ENCODE measurements at places on chromosomes 2 and 18. TPM values are rescaled to one million over a fixed set of nuclear protein-coding genes. Genes with fewer than 3 reads are reported as not detected.

The UGT1A6 gene
- total RNA-seq, result not detected

The SPATA3 gene
- total RNA-seq, result not detected

The BCL2 gene
- total RNA-seq, result 95.9 TPM

The TM4SF20 gene
- not detected for total RNA-seq

The FHOD3 gene
- total RNA-seq, result not detected

The KRTCAP3 gene
- total RNA-seq, result 3.5 TPM

The AGXT gene
- not detected for total RNA-seq

The DSG3 gene
- not detected for total RNA-seq

The SPP2 gene
- not detected for total RNA-seq

The C2orf66 gene
- 0.42 TPM for total RNA-seq

DNA sequence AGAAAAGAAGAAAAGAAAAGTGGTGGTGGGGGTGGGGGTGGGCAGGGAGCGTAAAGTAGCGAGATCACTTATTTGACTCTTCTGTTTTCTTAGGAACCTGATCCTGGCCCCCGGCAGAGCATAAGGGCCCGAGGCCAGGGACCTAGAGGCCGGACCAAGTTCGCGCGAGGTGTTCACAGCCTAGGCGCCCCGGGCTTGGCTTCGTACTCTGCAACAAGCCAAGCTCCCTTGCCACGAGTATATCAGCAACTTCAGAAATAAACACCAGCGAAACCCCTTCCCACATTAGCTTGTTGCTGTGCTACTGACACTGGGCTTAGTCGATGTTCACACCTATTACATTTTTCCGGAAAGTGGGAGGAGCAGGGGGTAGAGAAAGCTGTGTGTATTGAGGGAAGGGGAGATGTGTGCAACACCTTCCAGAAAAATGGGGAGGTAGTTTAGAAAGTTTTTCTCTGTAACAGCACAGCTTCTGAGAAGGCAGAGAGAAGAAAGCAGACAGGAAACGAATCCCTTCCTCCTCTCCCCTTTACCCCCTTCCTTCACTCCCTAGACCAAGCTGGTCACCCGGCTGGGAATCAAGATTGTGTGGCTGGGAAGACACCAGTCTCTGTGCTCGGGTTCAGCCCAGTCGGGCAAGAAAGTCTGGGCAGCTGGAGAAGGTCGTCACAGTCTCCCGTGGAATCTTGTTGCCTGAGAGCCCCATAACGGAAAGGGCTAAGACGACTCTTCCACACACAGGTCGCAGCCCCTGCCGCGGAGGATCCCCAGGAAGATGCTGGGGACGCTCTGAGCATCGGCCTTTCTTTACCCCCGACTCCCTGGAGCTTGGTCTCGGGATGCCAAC is 12.0 kb upstream of the SATB2 start:
- DNase-seq, result no peak

DNA sequence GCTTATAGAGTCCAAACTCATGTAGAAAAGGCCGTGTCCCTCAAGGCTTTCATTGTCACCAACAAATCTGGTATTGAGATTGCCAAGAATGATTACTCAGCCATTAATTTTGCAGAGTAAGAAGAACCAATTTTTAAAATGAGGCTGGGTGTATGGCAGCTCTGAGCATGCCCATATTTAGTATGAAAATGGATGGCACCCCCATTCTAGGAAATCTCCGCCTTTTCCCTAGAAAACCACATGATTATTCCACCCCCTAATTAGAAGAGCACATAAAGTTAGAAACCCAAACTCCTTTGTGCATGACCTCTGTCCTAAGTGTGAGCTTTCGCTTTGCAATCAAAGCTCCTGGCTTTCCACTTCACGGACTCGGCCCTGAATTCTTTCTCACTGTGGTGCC is 14.1 kb upstream of the TXNL4A start:
- no peak for DNase-seq

GRCh38 chr2:13876491-13877037 is 756.0 kb upstream of the LRATD1 start:
- DNase-seq, result no peak

DNA sequence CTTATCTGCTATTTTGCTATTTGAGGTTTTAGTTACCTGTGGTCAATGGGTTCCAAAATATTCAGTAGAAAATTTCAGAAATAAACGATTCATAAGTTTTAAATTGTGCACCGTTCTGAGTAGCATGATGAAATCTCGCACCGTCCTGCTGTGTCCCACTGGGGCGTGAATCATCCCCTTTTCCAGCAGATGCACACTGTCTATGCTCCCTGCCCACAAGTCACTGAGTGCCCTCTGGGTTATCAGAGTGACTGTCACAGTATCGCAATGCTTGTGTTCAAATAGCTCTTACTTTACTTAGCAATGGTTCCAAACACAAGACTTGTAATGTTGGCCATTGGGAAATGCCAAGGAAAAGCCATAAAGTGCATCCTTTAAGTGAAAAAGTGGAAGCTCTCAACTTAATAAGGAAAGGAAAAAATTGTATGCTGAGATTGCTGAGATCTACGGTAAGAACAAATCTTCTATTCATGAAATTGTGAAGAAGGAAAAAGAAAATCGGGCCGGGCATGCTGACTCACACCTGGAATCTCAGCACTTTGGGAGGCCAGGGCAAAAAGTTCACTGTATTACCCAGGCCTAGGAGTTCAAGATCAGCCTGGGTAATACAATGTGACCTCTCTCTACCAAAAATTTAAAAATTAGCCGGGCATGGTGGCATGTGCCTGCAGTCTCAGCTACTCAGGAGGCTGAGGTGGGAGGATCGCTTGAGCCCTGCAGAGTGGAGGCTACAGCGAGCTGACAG is 13.3 kb downstream of the COL4A3 start:
- no peak for DNase-seq

- DNase-seq, result no peak
These were observed 121.8 kb upstream of the SMAD7 start for GRCh38 chr18:49072524-49072934.

- no peak for DNase-seq
These were observed 62.9 kb downstream of the RPL31 start for GRCh38 chr2:101064868-101065549.

DNA sequence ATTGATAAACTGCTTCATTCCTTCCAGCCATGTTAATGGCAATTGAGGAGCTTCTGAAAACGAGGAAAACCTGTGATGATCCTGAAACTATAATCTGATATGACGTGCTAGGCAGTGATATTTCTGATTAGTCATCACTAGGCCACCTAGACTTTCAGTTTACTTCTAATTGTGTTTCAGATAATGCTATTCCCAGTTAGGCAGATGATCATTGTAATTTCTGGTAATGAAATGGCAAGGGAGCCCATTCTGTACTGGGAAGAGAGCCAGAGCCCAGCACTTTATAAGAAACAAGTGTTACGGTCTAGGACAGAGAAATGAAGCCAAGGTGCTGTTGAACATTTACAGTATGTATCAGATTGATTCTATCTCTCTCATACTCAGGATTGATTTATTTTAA is 106.2 kb downstream of the CPO start:
- no peak for DNase-seq

GRCh38 chr2:217990791-217991465 is 11.9 kb downstream of the TNS1 start:
- no peak for DNase-seq

DNA sequence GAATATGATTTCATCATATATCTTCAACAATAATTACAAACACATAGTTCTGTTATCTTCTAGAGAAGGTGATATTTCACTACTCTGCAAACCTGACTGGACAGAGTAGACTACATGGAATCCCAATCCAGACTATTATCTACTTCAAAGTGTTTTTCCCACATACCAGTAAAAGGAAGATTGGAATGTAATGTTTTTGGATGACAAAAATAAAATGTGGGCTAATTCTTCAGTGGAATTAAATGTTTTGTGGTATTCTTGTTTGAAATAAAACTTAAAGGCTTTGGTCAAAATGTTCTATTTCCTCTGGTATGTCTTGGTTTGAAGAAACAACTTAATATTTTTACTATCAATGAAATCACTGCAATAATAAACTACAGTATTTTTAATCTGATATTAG is 22.1 kb downstream of the COL5A2 start:
- no peak for DNase-seq

DNA sequence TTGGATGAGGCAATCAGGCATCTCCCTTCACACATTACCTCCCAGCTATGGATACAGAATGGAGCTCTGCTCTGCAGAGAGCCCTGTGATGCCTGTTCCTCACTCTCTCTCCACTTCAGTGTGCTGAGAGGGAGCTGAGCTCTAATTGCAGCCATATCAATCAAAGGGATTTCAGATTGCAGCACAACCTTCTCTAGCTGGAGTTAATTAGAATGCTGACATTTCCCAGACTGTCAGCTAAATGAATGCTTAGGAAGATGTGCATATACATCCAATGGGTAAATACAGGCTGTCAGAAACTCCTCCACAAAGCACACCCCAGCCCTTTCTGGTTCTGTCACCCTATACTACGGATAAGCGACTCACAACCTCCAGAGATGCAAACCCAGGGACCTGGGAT is 402.6 kb downstream of the EIPR1 start:
- no peak for DNase-seq

- DNase-seq, result no peak
These were observed 131.5 kb downstream of the PRKCE start for GRCh38 chr2:45782986-45783385.

DNA sequence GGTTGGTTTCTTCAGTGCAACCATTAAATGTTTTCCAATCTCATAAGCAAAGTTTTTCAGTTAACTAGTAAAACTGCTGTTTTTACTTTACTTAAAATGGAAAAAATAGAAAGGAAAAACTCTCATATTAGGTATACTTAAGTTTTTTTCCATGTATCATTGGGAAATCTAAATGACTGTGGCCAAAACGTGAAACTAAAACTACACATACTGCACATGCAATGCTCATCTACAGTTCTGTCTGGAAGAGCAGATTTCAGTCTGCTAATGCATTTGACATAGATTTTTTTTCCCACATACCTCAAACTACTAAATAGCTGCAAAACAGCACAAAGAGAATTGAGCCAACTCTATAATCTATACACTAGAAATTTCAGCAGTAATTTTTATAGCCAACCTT is 62.6 kb downstream of the COL5A2 start:
- no peak for DNase-seq

GRCh38 chr2:156539086-156539860 is 103.1 kb downstream of the GPD2 start:
- DNase-seq, result no peak

DNA sequence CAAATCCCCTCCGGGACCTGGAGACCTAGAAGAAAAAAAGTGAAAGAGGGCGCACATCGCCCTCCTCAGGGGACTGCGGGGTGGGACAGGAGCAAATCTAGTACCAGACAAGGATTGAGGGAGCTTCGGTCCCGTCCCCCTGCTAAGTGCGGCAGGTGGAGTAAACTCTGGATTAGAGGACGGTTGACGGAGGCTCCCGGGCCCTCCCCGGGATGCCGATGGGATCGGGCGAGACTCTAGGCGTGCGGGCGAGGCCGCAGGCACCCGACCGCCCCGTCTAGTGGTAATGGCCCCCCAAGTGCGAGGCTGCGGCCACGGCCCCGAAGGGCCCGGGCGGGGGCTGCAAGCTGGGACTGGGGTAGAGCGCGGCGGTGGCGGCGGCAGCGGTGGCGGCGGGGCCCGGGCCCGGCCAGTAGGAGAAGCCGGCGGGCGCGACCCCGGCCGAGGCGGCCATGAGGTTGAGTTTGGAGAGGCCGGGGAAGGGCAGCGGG is 3.5 kb downstream of the FEV start:
- no peak for DNase-seq

- no peak for DNase-seq
These were observed 503.2 kb upstream of the SLC8A1 start for GRCh38 chr2:40955042-40955441.

- DNase-seq, result no peak
These were observed 341.3 kb downstream of the MYCN start for GRCh38 chr2:16281451-16282335.

- DNase-seq, result no peak
These were observed 49.1 kb downstream of the LRATD1 start for GRCh38 chr2:14681608-14682007.

GRCh38 chr2:109117780-109118179 is 11.2 kb upstream of the SH3RF3 start:
- DNase-seq, result no peak

DNA sequence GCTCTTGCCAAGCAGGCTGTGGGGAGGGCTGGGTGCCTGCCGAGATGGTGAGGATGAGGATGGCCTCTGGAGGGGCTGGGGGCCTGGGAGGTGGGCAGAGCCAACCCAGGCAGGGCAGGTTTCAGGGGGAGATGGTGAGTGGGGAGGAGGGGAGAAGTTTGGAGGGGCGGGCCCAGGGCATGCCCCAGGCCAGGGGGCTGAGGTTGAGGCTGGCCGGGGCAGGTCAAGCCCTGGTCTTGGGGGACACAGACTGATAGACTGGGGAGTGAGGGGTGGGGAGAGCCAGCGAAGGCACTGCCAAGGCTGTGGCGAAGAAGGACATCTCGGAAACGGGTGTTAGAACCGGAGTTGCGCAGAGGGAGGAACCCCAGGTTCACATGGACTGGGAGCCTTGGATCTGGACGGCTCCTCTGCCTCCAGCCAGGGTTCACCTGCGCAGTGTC is 12.6 kb downstream of the CAPN10 start:
- DNase-seq, result no peak

- no peak for DNase-seq
These were observed 106.5 kb upstream of the ATP8B1 start for GRCh38 chr18:57909620-57910019.

Data from activated T-helper 1 cell treated with anti-CD3 and anti-CD28 coated beads, Interleukin-12 subunit alpha, Interleukin-12 subunit beta, Interleukin-2, Interleukin-4 antibody, amounts not matched to agents 30 ng/mL and 10 ng/mL and 1 ng/mL, durations not matched to agents 14 hours and 24 hours and 36 hours (primary cell).